ENCODE measurements at places on chromosomes 7 and 10.

DNA sequence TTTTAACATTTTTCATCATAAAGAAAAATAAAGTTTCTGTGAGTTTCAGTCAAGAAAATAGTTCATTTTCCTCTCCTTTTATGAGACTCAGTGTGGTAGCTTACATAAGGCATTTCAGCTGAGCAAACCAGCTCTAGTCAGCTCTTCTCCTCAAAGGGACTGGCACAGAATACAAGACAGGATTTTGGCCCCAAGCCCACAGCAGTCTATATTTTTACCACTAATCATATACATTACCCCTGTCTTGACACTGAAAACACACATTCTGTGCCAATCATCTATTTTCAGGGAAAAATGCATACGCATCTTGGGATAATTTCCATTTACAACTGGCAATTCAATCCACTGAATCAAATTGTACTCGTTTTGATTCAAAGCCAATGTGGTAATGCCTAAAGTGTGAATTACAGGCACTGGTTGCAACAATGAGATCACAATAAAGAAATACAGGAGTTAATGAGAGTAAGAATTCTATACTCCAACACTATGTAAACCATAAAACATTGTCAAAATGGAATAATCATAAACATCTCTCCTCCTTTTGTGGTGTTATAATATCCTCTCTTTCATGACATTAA, 186.4 kb downstream of the CACNA2D1 start:
- DNase-seq, result no peak

- no peak for DNase-seq
These were observed 564.5 kb upstream of the IGFBP3 start for GRCh38 chr7:46485481-46486065.

GRCh38 chr7:55244006-55244745, 121.0 kb upstream of the LANCL2 start:
- DNase-seq, result no peak

- no peak for DNase-seq
These were observed 27.4 kb downstream of the ADAMTS14 start for GRCh38 chr10:70699659-70700174.

DNA sequence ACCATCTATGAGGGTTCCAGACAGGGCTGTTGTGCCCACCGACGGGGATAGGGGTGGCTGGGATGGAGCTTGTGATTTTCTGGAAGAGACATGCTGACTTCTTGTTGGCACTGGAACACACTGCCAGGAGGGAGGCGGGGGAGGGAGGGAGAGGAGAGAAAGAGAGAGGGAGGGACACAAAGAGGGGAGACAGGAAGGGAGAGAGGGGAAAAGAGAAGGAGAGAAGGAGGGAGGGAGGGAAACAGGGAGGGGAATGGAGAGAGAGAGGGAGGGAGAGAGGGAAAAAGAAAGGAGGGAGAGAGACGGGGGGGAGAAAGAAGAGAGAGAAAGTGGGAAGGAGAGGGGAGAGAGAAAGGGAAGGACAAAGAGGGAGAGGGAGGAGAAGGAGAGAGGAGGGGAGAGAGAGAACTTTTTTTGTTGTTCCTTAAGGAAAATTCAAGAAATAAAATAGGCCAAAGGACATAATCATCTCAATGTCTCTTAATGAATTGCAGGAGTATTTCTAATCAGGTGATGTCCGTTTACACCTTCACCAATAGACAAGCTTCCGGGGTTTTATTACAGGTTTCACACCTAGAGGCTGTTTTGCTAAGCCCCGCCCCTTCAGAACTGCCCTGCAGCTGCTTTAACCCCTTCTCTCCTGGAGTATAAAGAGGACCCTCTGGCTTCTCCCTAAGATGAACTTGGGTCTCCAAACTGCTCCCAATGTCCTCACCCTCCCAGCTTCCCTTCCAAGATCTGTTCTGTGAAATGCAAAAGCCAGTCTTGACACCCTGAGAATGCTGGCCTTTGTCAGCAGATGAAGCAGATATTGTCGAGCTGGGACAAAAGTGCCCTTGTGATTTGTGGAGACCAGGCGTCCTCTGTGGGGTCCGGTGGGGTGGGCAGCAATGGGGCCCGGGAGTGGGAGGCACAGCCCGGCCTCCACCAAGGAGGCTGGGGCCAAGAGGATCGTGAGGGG, 82.0 kb upstream of the GTF2IRD1 start:
- no peak for DNase-seq

DNA sequence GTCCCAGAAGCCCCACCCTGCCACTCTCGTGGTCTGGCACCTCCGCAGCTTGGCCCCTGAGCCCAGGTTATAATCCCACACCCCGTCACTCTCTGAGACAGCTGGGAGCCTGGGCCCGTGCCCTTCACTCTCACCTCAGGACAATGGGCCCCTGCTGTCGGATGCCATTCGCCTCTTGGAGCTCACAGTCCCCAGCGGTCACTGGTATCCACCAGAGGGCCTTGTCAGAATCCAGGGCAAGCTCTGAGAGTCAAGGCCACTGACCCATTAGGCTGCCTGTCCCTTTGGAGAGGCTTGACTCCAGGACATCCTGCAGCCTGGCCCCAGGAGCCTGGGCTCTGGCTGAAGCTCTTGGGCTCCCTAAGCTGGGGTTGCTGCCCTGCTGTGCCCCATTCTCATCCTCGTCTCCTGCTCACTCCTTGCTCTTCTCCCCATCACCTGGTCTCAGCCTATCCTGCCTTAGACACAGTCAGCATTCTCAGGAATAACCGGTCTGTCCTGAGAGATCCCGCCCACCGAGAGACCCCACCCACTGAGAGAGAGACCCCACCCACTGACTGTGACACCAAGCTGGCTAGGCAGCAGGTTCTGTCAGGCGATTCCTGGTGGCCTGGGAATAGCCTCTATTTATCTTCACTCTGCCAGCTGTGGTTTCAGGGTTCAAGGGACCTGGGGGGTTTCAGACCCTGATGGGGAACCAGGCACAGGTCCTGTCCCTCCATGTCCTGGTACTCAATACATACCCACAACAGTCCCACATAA, 27.7 kb downstream of the CPXM2 start:
- no peak for DNase-seq

GRCh38 chr7:130433301-130433700, 7.5 kb downstream of the CEP41 start:
- no peak for DNase-seq

- no peak for DNase-seq
These were observed 5.9 kb upstream of the SGMS1 start for GRCh38 chr10:50629495-50630122.

- no peak for DNase-seq
These were observed 40.2 kb upstream of the FRMD4A start for GRCh38 chr10:14370894-14371293.

DNA sequence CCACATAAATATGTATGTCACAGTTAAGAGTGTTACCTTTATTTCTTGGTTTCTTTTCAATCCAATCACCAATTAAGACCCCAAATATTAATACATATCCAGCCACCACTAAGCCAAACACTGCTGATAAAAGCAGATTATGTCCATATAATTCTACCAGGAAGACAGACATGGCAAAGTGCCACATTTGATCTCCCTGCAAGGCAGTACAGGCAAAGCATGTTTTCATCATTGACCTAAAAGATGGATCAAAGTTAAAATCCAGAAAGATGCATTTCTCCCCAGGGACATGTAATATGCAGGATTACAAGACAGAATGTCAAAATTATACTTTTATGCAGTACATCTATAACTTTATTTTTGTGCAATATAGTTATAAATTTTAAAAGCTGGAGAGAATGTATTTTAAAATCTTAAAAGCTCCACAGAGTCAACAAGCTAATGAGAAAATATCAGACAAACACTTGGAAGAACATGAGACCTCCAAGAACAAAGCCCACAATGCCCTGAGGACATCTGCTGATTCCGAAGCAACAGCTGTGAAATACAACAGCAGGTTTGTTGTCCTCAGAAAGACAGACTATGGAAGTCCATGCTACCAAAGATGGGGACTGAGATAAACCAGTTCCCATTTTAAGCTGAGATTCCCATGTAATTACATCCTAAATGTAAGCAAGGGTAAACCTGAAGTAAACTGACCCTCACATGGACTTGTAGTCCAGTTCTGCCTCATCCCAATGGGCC, 54.5 kb upstream of the TOMM7 start:
- DNase-seq, result no peak

- no peak for DNase-seq
These were observed 7.7 kb upstream of the BET1 start for GRCh38 chr7:94011714-94012353.

- DNase-seq, result no peak
These were observed 8.1 kb downstream of the PGAM1 start for GRCh38 chr10:97434055-97434454.

GRCh38 chr10:93085272-93085859, 11.7 kb downstream of the CYP26A1 start:
- no peak for DNase-seq

DNA sequence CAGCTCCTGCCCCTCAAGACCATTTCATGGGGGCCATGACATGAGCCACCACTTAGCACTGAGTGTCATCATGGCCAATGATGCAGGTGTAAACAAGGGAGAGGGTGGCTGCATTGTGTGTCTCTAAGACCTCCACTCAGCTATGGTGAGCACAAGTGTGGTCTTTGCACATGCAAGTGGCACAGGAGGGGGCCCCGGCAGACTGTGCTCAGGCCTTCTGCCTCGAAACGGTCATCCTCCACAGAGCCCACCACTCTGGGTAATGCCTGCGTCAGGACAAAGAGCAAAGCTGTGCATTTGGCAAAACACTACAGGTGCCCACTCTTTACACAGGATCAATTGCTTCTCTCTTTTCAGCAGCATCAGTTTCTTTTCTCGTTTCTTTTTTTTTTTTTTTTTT, 125.5 kb downstream of the SH3PXD2A start:
- no peak for DNase-seq

DNA sequence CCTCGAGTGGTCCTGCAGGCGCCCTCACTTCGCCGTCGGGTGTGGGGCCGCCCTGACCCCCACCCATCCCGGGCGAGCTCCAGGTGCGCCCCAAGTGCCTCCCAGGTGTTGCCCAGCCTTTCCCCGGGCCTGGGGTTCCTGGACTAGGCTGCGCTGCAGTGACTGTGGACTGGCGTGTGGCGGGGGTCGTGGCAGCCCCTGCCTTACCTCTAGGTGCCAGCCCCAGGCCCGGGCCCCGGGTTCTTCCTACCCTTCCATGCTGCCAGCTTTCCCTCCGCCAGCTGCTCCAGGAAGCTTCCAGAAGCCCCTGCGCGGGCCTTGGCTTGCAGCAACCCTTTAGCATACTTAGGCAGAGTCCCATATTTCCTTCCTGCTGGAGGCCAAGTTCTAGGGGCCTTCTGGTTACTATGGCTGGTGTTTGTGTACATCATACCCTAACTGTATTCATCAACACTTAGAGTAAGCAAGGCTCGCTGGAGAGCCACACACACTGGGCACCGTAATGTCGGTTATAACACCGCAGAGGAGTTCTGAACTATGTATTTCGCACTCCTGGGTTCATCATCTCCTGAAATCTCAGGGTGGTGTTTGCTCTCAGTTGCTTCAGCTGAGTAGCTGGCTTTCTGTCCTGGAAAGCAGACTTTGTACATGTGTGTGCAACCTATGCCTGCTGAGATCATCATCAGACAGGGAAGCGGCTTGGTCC, 471 bp downstream of the MGMT start:
- no peak for DNase-seq

GRCh38 chr7:135840591-135840990, 92.0 kb upstream of the FAM180A start:
- no peak for DNase-seq

DNA sequence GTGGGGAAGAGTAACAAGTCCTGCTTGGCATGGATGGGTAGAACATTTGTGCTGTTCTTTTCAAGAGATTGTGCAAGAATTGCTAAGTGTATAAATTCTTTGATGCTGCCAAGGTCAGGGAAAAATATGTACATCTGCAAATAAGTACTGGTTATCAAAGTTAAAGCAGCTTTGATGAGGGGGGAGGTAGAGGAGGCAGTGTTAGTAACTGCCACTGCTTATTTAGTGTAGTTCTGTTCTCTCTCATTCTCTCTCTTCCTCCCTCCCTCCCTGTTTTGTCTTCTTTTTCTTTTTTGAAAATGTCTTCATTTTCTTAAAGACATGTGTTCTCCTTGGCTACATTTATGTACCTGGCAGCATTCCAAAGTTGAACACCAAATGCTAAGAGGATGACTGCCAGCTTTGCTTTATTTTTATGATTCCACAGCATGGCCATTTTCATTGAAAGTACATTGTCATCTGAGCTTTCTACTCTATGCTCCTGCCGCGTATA, 18.6 kb downstream of the CACNB2 start:
- DNase-seq, result no peak

DNA sequence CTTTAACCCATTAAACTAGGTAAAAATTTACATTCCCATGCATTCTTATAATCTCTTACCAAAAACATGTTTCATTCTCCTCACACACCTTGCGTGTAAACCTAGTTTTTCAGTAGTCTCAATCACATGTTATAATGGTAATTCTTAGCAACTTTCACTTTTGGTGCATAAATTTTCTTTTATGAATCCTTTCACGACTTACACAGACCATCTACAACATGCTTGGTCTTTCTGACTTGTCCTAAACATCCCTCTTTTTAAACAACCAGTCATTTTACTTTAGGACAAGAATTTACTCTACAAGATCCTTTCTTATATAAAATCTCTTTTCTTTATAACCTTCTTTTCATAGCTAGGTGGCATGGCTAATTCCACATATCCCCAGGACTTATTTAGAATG, 25.8 kb downstream of the FBXL13 start:
- no peak for DNase-seq

DNA sequence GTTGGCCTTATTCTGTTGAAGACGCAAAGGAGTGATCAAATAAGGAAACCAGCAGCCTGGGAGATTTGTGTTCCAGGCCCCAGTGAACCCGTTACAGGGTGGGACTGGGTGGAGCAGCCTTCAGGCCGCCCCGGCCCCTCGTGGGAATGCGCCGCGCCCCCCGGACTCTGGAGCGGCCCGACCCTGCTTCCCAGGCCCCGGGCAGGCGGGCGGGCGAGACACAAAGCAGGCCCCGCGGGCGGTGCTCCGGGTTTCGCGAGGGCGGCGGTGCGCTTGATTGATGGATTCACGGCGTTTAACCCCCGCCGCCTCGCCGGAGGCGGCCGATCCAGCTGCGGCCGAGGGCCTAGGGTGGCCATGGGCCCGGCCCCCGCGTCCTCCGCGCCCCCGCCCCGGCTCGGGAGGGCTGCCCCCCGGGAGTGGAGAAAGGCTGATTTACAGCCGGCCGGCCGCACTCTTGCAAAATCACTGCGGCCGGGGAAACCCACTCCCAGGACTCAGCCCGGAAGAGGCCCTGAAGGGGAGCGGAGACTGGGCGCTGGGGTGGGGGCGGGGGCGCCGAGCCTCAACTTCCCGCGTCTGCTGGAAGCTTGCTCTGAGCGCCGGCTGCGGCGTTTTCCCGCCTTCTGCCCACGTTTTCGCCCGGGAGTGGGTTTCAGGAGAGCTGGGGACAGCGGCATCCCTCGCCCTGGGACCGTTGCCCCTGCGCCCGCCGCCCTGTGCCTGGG, 299.6 kb upstream of the NFE2L3 start:
- DNase-seq, result peak; percentile 60

- no peak for DNase-seq
These were observed 27.0 kb downstream of the SPAG6 start for GRCh38 chr10:22372298-22372697.

- peak; percentile 75 for DNase-seq
These were observed 84.8 kb upstream of the COL13A1 start for GRCh38 chr10:69716711-69717560.
